ENCODE measurements at places on chromosomes 6 and 20.

DNA sequence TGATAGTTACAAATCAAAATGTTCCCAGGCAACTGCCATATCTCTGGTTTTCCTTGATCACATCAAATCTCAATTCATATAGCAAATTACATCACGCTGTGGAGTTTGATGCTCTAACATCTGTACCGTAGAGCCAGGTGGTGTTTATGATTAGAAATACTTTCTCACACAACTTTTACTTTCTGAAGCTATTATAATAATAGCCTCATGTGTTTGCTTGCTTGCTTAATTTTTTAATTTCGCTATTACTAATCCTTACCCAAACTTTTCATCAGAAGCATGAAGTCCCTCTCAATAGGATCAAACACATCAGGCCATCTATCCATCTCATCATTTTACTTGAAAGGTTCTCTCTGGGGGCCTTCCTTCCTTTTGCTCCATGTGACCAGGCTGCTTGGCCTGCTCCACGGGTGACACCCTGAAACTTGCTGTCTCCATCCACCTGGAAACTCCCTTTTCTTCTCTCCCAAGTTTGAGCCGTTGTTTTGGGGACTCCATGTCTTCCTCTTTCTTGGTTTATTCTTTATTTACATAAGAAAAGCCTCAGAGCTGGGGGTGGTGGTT is 75.4 kb downstream of the ADAT2 start:
- no peak for DNase-seq

GRCh38 chr6:149860834-149861602 is 3.1 kb downstream of the LRP11 start:
- no peak for DNase-seq

- DNase-seq: no peak
Observed at GRCh38 chr6:152298055-152298647, 339.0 kb downstream of the SYNE1 start.

DNA sequence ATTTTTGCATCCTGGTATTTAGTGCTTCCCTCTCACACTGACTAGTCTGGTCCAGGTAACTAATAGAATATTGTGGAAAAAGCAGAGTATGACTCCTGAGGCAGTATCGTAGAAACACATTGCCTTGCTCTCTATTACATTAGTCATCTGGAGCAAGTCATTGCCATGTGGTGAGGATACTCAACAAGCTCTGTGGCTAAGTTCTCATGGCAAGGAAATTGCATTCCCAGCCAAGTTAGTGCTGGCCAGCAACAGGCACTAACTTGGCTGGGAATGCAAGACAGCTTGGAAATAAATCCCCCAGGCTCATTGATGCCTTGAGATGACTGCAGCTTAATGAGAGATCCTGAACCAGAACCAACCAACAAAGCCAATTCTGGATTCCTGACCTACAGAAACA is 39.7 kb upstream of the HTR1B start:
- no peak for DNase-seq

- no peak for DNase-seq
Observed at GRCh38 chr6:24340998-24341938, 16.6 kb downstream of the DCDC2 start.

DNA sequence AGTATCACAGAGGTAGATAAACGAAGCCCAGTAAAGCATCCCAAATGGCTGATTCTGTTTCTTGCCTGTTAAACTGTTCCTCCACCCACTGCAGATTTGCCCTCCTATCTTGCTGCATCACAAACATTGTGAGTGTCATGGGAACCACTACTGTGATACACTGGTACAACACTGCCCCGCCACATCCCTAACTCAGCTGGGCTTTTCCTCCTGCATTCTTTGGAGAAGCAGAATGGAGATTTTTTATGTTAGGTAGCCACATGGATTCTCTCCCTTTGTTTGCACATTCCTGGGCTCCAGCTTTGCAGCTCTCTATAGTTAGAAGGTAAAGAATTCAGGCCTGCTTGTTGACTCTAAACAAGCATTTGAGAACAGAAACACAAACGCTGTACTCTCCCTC is 234.1 kb downstream of the TMEM242 start:
- no peak for DNase-seq

GRCh38 chr6:148658681-148659430 is 88.0 kb upstream of the UST start:
- no peak for DNase-seq

DNA sequence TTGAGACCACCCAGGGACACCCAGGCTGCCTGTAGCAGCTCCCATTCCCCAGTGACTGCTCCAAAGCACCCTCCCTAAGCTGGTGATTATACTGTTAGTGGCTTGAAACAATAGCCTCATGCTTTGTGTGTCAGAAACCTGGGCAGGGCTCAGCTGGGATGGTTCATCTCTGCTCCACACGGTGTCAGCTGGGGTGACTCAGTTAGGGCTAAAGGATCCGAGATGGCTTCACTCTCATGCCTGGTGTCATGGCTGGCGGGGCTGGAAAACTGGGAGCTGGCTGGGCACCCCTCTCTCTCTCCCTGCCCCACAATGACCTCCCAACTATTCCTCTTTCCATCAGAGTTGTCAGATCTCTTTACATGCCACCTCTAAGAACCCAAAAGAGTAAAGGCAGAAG is 44.4 kb downstream of the ANKRD60 start:
- no peak for DNase-seq

DNA sequence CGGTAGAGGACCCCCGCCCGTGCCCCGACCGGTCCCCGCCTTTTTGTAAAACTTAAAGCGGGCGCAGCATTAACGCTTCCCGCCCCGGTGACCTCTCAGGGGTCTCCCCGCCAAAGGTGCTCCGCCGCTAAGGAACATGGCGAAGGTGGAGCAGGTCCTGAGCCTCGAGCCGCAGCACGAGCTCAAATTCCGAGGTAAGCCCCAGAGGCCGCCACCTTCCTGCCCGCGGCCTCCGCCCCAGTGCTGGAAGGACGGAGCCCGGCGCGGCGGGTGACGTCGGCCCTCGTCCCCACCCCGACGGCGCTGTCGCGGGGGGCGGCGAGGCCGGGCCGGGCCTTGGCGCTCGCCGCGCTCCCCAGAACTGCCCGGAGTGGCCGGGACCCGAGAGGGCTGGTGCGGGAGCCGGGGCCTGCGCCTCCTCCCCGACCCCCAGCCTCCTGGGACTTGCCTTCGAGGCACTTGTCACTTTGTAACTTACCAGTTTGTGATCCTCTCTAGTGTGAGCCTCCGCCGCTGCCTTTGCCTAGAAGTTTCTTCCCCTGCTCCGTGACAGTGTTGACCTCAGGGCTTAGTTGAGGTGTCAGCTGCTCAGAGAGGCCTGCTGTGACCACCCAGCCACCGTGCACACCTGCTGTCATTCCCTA is 417 bp downstream of the VAPB start:
- DNase-seq: no peak

- DNase-seq: no peak
Observed at GRCh38 chr20:25309395-25310267, 61.7 kb downstream of the PYGB start.

GRCh38 chr20:45311589-45312211 is 3.6 kb upstream of the MATN4 start:
- DNase-seq: peak; percentile 55

DNA sequence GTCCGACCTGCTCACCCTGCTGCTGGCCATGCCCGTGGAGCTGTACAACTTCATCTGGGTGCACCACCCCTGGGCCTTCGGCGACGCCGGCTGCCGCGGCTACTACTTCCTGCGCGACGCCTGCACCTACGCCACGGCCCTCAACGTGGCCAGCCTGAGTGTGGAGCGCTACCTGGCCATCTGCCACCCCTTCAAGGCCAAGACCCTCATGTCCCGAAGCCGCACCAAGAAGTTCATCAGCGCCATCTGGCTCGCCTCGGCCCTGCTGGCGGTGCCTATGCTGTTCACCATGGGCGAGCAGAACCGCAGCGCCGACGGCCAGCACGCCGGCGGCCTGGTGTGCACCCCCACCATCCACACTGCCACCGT is 885 bp downstream of the NTSR1 start:
- no peak for DNase-seq

DNA sequence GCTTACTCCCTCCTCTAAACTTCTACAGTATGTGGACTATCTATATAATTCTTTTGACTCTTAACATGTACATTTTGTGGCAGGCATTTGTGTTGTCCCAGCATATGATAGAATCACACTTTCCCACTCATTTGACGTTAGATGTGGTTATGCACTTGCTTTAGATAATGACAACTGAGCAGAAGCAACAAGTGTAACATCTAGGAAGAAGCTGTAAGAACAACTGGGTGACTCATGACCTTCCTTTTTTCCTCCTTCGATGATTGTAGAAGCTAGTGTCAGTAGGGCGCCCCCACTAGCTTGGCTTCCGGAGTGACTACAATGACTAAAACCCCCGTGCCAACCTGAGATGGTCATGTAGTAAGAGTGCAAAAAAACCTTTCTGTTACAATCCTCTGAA is 74.6 kb upstream of the CEP85L start:
- peak; percentile 63 for DNase-seq

DNA sequence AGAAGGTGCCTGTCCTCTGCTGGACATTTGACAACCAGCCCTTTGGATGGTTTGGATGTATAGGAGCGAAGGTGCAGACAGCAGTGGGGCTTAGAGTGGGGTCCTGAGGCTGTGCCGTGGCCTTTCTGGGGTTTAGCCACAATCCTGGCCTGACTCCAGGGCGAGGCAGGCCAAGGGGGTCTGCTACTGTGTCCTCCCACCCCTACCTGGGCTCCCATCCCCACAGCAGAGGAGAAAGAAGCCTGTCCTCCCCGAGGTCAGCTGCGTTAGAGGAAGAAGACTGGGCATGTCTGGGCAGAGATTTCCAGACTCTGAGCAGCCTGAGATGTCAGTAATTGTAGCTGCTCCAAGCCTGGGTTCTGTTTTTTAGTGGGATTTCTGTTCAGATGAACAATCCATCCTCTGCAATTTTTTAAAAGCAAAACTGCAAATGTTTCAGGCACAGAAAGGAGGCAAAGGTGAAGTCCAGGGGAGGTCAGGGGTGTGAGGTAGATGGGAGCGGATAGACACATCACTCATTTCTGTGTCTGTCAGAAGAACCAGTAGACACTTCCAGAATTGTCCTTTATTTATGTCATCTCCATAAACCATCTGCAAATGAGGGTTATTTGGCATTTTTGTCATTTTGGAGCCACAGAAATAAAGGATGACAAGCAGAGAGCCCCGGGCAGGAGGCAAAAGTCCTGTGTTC is 1.3 kb upstream of the CDKN1A start:
- no peak for DNase-seq

DNA sequence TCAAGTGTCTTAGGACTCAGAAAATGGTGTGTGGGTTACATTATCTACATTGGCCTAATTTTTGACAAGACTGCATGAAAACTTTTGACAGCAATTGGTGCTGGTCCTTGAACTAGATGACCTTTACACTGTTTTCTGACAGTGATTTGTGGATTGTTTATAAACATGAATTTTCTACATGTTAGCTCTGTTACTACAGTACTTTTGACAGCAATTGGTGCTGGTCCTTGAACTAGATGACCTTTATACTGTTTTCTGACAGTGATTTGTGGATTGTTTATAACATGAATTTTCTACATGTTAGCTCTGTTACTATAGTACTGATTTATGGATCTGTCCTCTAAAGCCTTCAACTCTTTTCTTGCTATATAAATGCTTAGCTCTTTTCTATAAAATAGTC is 16.7 kb downstream of the KCTD20 start:
- no peak for DNase-seq

DNA sequence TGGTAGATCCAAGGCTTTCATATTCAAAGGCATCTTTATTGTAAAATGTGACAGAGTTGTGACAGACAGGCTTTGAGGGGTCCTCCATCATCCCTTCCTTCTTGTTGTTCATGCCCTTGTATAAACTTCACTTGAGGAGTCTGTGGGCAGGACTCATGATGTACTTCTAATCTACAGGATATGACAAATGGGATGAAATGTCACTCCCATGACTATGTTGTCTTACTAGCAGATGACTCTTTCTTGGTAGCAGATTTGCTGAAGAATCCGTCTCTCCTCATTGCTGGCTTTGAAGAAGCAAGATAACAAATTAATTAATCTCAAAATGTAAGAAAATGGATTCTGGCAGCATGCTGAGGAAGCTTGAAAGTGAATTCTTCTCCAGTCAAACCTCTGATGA is 566.1 kb downstream of the TFAP2B start:
- no peak for DNase-seq

GRCh38 chr6:119742188-119742803 is 392.7 kb upstream of the MAN1A1 start:
- DNase-seq: peak; percentile 48

GRCh38 chr6:11767458-11767857 is 11.1 kb downstream of the ADTRP start:
- no peak for DNase-seq

- DNase-seq: no peak
Observed at GRCh38 chr6:132927713-132928112, 113.3 kb downstream of the RPS12 start.

- DNase-seq: no peak
Observed at GRCh38 chr20:38830356-38830755, 24.9 kb downstream of the PPP1R16B start.

- DNase-seq: no peak
Observed at GRCh38 chr6:131816869-131817268, 9.0 kb downstream of the ENPP1 start.

DNA sequence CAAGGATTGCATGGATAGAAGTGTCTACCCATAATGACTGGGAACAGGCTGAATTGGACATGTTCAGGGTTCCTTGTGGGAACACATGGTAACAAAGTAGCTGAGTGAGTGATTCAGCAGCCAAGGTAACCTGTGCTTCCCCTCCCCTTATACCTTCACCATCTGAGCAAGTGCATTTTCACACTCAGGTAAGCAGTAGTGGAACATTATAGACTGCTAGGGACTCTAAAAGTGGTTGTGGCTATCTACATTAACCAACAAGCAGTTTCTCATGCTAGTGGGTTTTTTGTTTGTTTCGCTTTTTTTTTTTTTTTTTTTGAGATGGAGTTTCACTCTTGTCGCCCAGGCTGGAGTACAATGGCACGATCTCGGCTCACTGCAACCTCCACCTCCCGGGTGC is 41.4 kb downstream of the KIZ start:
- DNase-seq: no peak

DNA sequence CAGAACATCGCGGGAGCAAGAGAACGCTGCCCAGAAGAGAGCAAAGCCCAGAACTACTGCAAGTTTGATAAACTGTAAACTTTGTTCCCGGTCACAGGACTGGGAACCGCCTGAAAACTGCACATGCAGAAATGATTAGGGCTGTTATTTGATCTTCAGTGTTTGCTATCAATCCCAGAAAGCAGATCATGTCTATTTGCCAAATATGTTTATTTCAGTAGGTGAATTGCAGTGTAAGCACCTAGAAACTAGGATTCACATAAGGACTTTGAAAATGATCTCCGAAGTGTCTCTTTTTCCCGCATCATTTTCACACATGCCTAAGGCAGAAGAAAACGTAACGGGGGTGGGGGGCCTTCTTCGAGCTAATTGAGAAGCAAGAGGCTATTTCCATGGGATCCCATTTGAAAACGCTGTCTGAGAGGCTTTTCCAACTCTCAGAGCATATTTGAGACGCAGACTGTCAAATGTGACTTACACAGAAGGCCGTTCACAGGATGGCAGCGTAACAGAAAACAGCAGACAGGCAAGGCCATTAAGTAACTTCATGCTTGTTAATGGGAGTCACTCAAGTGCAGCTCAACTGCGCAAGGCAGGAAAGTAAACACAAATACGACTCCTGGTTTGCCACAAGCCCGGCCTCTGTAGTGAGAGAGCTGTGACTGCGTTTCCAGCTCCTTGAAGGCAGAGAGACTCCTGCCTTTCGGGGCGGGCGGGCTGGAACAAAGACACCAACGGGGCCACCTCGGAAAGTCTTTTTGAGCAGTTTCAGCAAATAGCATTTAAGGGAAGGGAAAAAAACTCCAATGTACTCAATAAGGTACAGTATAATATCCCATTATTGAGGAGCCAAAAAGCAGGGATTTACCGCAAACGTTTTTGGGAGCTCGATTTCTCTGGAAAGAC is 144.7 kb upstream of the ZNF217 start:
- no peak for DNase-seq
